HEK293T (cell line): ENCODE measurements at places on chromosomes 11 and 22.

- no peak for DNase-seq
Measured at GRCh38 chr22:47010211-47010610, 247.8 kb downstream of the TBC1D22A start.

GRCh38 chr11:12721816-12722604 lies 47.8 kb downstream of the TEAD1 start:
- no peak for DNase-seq

GRCh38 chr11:32232516-32232915 lies 141.6 kb downstream of the RCN1 start:
- DNase-seq = no peak

DNA sequence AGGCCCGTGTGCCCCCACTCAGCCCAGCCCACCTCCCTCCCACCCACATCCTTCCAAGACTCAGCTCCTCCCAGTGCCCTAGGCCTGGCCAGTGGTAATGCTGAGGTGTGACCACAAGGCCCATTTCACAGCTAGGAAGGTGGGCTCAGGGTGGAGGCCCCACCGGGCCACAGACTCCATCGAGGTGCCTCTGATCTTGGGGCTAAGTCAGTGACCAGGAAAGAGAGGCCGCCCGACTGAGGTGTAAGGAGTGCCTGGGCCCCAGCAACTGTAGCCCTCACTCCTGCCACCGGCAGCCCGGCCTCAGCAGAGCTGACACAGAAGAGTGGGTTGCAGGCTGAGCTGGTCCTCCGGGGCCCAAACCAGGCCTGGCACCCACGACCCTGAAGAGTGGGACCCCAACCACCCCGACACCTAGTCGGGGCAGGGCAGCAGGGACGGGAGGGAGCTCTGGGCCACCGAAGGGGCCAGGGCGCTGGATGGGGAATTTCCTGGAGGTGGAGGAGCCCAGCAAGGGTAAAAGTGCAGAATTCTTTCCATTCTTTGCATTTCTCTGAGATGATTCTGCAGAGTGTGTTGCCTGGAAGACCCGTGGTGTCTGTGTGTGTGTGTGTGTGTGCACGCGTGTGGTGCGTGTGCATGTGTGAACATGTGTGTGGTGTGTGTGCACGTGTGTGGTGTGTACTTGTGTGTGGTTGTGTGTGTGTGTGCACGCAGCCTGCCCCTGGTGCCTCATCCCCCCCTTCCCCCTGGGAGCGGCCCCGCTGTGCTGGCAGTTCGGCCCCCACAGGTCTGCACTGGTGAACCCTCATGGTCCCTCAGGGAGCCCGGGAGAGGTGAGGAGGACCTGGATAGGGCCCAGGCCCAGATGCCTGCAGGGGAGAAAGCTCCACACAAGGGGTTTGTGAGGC lies 8.3 kb upstream of the PIM3 start:
- no peak for DNase-seq

DNA sequence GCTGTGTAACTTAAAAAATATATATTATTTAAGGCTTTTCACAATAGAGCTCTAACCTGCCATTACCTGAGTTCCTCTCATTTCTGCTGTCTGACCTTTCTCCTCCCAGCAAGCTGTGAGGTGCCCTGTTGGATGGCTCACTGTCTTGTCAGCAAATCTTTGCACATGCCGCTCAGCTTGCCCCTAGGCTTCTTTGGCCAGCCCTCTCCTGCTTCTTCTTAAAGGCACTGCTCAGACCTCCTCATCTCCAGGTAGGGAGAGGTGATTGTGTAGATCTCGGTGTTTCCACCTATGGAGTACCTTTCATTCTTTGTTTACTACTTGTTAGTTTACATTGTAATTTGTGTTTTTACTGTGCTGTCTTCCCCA lies 96.5 kb downstream of the EXT2 start:
- no peak for DNase-seq

- no peak for DNase-seq
Measured at GRCh38 chr11:1510928-1511327, 24.3 kb upstream of the MOB2 start.

GRCh38 chr22:47280301-47280700 lies 517.9 kb downstream of the TBC1D22A start:
- no peak for DNase-seq

DNA sequence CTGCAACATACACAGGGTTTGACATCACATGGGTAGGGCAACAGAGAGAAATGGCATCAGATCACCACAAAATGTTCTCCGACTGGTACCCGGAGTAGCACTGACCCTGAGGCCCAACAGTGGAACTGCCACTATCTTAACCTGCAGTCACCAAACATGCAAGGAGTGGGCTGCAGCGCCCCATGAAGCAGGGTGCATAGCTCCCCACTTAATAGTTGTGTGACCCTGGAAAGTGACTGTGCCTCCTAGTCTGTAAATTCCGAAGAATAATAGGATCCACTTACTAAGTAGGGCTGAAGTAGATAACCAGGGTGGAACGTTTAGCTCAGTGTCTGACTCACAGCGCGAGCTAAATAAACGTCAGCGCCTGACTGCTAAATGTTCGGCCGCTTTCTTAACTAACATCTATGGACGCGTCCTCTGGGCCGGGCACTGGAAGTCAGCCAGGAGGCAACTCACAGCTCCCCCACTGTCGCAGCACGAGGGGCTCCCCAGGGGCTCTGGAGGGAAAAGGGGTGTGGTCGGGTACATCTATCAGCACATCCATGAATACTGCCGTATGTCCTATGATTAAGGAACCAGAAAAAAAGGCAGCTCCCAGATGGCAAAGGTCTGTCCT lies 777 bp downstream of the LTO1 start:
- no peak for DNase-seq

- DNase-seq = no peak
Measured at GRCh38 chr11:78552881-78553280, 21.8 kb downstream of the NARS2 start.

DNA sequence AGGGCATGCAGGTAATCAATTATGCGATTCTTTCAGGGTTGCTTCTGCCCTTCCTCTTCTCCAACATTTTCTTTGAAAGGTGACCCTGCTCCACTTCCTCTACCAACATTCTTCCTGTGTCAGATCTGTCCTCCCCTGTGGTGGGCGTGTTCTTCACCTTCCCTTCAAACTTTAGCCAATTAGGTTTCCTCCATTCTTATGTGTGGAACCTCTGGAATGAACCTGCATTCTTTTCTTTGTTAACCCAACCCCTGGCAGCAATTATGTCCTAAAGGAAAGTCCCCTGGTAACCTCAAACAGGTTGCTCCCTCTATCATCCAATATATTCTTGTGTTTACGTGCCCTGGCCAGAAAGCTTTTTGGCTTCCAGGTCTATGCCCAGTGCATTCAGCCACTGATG lies 22.4 kb downstream of the KIRREL3 start:
- DNase-seq = no peak

DNA sequence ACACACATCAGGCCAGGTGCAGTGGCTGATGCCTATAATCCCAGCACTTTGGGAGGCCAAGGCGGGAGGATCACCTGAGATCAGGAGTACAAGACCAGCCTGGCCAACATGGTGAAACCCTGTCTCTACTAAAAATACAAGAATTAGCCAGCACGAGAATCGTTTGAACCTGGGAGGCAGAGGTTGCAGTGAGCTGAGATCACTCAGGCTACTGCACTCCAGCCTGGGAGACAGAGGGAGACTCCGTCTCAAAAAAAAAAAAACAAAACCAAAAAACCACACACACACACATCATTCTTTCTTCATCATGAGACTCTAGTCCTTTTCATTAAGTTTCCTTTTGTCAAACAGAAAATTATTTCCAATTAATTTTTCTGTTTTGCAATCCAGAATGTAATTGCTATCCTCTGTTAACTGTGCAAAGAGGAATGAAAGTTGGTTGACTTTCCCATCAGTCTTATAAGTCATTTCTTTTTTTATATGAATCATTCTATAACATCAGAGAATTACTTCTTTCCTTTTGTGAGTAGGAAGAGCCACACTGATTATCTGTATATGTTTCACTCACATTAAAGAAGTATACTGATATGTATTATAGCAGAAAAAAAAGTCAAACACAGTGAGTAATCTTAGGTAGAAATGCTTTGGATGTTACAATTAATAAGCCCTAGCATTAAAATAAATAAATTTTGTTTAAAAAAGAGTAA lies 52.2 kb downstream of the HORMAD2 start:
- no peak for DNase-seq

GRCh38 chr11:112993808-112994207 lies 32.6 kb downstream of the NCAM1 start:
- DNase-seq = no peak

DNA sequence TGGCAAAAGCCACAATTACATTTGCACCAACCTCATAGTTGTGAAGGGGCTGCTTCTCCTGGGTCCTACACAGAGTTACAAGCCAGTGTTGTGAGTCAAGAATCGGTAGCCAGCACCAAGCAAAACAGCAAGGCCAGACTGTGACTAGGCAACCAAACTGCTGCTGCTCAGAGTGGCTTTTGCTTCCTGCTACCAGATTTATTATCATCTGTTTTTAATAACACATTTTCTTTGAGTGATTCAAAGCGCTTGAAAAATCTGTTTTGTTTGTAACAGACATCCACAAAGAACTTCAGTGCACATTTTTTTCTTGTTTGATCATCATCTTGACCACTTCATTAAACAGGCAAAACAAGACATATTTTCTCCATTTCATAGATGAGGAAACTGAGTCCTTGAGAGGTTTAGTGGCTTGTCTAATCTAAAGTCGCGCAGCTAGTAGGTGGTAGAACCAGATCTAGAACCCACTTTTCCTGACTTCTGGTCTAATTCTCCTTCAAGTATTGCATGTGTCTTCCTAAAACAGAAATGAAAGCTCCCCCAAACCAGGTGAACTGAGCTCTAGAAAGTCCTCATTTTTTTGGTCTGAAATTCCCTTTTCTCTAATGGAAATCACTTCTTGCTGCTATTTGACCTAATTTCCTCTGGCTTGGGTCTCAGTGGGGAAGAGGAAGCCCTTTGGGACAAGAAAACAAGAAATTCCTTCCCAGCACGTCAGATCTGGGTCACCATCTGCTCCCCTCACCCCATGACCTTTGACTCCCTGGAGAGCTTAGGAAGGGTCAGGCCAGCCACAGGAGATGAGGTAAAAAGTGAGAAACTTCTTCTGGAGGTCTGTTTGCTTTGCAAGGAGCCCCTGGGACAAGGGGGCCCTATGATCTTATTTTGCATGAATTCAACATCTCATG lies 39.9 kb downstream of the CWC15 start:
- no peak for DNase-seq

DNA sequence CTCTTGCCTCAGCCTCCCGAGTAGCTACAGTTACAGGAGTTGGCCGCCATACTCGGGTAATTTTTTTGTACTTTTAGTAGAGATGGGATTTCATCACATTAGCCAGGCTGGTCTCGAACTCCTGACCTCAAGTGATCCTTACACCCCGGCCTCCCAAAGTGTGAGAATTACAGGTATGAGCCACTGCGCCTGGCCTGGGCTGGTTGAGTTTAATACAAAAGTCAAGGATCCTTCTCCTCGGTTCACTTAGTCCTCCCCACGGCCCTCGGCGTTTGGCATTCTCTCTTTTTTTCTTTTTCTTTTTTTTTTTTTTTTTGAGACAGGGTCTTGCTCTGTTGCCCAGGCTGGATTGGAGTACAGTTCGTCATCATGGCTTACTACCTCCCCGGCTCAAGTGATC lies 33.0 kb downstream of the MCHR1 start:
- no peak for DNase-seq

- no peak for DNase-seq
Measured at GRCh38 chr22:27775087-27775698, 26.4 kb downstream of the MN1 start.

GRCh38 chr11:95705485-95706124 lies 84.0 kb downstream of the FAM76B start:
- peak; percentile 82 for DNase-seq

DNA sequence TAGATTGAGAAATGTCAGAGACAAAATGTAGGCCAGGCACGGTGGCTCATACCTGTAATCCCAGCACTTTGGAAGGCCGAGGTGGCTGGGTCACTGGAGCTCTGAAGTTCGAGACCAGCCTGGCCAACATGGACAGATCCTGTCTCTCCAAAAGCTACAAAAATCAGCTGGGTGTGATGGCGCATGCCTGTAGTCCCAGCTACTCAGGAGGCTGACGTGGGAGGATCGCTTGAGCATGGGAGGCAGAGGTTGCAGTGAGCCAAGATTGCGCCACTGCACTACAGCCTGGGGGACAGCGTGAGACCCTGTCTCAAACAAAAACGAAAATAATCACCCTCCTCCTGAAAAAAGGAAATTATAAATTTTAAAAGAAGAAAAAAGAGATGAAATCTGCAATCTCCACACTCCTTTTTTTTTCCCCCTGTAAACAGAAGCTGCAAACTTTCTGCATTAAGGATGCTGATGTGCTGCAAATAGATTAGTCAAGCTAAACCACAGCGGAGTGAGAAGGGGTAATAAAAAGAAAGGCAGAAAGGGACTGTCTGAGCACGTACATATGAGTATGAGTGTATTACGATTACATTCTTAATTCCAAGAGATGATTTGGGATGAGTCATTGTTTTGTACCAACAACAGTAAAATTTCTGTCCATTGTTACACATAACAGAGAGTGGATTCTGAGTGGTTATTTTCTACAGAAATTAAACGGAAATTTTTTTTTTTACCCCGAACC lies 87.3 kb downstream of the SIK3 start:
- no peak for DNase-seq

- DNase-seq = no peak
Measured at GRCh38 chr22:46275455-46276122, 7.8 kb downstream of the TTC38 start.

- no peak for DNase-seq
Measured at GRCh38 chr22:38087855-38088254, 3.9 kb upstream of the SLC16A8 start.

DNA sequence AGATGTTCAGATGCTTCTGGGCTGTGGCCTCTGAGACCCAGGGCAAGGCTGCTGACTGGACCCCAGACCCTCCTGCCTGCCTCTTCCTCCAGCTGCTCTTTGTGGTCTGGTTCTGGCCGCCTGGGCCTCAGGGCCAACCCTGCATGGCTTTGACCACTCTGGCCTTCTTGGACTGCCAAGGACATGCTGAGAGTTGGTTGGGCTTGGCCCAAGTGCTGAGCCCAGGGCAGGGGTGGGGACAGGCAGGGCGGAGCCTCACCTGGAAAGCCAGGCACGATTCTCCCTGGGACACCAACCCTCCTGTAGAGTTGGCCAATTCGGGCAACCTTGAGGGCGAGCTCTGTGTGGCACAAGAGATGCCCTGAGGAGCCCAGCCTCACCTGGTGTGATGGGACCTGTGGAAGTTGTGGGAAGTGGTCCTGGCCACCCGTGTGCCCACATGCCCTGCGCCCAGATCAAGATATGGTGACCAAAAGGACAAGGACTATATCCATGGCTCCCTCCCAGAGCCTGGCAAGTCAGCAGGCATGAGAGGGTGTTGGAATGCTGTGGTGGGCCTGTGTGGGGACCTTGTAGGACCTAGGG lies 11.6 kb downstream of the TANGO2 start:
- no peak for DNase-seq

DNA sequence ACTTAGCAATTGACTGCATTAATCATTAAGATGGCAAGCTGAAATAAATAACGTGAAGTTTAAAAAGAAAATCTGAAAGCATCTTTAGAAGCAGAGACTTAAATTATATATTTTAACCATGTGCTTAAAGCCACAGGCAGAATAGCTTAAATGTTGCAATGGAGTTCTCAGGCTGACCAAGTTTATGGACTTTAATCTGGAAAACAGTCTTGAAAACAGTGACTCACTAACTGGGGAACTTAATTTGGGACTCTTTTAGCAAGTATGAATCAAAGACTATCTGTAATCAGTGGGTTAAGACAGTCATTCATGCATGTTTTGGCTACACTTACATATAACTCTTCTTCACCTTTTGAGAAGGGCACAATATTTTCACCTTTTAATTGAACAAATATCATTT lies 12.6 kb upstream of the GLYATL1 start:
- DNase-seq = no peak
